ENCODE measurements at places on chromosomes 4 and X.

DNA sequence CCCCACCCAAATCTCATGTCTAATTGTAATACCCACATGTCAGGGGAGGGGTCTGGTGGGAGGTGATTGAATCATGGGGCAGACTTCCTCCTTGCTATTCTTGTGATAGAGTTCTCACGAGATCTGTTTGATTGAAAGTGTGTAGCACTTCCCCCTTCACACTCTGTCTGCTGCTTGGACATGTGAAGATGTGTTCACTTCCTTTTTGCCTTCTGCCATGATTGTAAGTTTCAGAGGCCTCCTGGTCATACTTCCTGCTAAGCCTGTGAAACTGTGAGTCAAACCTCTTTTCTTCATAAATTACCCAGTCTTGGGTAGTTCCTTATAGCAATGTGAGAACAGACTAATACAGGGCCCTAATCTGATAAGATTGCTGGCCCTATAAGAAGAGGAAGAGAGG is 1514.8 kb downstream of the RPA4 start:
- DNase-seq, result no peak

DNA sequence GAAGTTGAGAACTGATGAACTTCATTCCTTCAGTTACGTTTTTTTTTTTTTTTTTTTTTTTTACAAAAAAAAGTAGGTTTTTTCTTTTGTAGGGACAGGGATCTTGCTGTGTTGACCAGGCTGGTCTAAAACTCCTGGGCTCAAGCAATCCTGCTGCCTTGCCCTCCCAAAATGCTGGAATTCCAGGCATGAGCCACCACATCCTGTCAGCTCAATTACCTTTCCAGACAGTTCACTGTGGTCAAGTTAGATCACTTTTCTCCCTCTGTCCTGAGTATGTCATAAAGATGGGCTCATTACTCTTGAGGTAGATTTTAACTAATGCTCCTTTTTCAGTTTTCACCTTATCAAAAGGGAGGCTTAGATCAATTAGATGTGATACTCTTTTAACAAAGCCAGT is 10.8 kb upstream of the NR3C2 start:
- no peak for DNase-seq

GRCh38 chr4:78242071-78242470 is 184.9 kb downstream of the FRAS1 start:
- DNase-seq, result no peak

- DNase-seq, result no peak
Measured at GRCh38 chr4:41815473-41815872, 66.9 kb upstream of the PHOX2B start.

DNA sequence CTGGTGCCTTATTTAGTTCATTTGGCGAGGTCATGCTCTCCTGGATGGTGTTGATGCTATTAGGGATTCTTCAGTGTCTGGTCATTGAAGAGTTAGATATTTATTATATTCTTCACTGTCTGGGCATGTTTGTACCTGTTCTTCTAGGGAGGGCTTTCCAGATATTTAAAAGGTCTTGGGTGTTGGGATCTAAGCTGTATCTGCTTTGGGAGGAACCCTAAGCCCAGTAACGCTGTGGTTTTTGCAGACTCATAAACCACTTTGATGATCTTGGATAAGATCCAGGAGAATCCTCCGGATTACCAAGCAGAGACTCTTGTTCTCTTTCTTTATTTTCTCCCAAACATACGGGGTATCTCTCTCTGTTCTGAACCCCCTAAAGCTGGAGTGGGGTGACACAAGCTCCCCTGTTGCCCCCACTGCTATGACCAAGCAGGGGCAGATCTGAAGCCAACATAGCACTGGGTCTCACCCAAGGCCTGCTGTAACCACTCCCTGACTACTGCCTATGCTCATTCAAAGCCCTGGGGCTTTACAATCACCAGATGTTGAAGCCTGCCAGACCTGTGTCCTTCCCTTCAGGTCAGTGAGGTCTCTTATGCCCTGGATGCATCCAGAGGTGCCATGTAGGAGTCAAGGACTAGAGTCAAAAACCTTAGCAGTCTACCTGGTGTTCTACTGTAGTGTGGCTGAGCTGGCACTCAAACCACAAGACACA is 187.6 kb downstream of the GUCY2F start:
- DNase-seq, result no peak

DNA sequence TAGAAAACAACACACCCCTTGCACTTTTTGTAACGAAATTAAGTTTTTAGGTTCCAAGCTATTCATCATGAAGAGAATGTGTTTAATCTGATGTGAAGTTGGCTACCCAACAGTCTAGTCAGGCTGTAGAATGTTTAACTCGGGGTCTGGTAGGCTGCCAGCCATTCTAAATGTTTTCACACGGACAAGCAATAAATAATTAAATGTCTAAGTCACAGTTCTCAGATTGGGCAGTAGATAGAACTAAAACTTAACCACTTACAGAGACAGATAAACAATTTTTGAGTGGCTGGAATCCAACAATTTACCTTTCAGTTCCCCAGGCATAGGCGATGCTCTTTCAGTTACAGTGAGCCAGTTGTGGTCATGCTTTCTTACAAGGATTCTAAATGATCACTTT is 66.5 kb downstream of the CHIC2 start:
- DNase-seq, result no peak

DNA sequence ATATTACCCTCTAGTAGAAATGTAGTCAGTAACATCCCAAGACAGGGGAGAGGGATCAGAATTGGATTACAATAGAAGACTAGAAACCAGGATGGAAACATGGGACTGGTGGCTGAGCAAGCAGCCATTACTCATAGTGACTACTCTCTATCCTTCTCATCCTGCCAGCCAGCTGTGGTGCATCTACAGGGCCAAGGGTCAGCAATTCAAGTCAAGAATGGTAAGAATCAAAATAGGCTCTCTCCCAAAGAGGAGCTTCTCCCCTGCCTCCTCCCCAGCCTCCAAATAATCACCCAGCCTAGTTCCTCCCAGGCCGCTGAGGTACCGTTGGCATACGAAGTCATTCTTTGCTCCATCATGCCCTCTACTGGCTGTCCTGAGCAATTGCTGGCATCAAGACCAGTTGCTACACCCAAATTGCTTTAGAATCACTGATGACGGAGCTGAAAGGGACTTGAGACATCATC is 19.4 kb downstream of the AWAT2 start:
- DNase-seq, result peak; percentile 6

DNA sequence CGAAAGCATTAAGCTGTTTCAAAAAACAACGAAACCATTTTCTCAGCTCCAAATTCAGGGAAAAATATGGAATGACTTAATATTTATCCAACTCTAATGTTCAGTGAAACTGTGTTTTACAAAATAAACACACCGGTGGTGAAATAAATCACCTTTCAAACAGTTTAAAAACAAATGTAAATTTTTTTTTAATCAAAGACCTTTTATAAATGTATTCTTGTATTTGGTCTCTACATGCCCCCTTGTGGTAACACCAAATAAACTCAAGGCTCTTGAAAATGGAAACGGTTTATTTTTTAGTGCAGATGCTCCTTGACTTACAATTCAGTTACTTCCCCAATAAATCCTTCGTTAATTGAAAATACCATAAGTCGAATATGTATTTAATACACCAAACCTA is 45.8 kb upstream of the ITM2A start:
- DNase-seq, result no peak

Measured in amniotic stem cell (primary cell).